Stimulated activated CD4-positive, alpha-beta T cell treated with anti-CD3 and anti-CD28 coated beads, Interleukin-2, amount 100 ng/mL, for 4 hours (primary cell): ENCODE measurements at places on chromosomes 2 and 18.

DNA sequence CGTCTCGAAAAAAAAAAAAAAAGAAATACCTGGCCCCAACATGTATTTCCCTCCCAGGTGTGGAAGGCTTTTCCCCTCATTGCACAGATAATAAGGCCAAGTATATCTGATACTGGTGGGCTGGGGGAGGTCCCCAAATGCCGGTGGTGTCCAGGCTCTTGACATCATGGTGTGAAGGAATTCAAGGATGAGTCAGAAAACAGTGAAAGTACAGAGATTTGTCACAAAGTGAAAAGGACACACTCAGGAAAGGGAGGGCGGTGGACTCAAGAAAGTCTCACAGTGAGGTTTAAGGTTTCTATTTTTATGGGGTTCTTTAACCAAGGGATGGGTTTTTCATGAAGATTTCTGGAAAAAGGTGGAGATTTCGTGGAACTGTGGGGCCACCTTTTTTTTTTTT is 37.8 kb upstream of the FZD5 start:
- DNase-seq: no peak

DNA sequence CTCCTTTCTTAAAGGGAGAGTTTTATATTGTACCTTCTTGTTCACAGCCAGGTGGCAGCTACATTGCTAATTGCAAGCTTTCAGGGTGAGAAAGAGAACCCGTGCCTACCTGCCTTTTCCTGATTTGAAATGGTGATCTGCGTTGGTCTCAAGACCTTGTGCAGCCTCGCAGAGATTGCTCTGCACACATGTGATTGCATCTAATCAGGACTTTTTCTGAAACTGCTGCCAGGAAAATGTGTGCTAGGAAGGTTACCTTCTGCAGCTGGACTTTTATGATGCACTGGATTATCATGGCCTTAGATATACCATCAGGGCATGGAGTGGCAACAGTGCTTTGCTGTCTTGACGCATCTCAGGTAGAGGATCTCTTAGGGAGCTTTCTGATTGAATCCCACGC is 45.1 kb downstream of the AGAP1 start:
- DNase-seq: no peak

- DNase-seq: no peak
Measured at GRCh38 chr2:26017464-26018183, 16.3 kb upstream of the RAB10 start.

- DNase-seq: no peak
Measured at GRCh38 chr2:217220228-217221013, 360.6 kb upstream of the TNP1 start.

DNA sequence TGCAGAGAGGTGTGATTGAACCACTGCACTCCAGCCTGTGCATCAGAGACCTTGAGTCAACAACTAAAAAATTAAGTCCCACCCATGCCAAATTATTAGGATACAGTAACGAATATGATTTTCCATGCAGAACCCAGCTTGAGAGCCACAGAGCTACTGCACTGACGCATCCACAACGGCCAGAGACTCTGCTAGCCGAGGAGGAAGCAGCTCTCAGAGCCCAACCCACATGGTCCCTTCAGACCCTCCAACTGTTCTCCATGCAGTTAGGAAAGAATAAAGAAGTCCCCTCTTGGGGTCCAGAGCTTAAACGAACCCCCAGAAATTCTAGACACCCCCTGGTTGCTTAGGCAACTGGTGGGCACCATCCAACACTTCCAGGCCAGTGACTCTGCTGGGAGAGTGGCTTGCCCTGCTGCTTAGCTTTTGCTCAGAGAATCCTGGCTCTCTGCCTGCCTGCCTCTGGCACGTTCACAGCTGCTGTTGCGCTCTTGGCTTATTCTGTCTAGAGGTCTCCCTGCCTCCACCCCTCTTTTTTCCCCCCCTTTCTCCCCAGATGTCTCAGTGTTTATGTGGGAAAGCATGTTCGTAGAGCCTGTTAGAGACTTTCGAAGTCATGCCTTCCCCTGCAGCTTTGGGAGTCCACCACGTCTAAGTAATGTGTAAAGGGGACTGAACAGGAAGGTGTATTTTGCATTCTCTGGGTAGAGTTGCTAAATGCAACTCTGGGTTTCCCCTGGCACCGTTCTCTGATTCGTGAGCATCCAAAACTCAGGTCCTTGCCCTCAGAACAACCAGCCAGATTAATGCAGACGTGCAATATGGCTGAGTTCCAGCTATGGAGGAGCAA is 26.0 kb upstream of the SP3 start:
- no peak for DNase-seq

GRCh38 chr2:26723475-26723874 is 31.0 kb downstream of the KCNK3 start:
- no peak for DNase-seq

- no peak for DNase-seq
Measured at GRCh38 chr2:178327516-178327915, 123.5 kb downstream of the PRKRA start.

- DNase-seq: no peak
Measured at GRCh38 chr2:128384956-128385355, 66.3 kb upstream of the HS6ST1 start.

GRCh38 chr18:35029103-35029502 is 12.1 kb upstream of the MAPRE2 start:
- no peak for DNase-seq

DNA sequence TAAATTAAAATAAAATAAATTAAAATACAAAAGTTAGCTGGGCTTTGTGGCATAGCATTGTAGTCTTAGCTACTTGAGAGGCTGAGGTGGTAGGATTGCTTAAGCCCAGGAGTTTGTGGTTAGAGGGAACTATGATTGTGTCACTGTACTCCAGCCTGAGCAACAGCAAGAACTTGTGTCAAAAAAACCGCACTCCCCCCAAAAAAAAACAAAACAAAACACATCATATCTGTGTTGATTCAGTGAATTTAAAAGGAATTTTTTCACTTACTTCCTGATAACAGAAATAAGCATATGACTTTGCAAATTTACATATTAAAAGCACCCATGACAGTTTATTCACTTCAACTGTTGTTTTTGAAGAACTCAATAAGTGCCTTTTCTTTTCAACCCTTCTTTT is 68.1 kb upstream of the PELI1 start:
- no peak for DNase-seq

DNA sequence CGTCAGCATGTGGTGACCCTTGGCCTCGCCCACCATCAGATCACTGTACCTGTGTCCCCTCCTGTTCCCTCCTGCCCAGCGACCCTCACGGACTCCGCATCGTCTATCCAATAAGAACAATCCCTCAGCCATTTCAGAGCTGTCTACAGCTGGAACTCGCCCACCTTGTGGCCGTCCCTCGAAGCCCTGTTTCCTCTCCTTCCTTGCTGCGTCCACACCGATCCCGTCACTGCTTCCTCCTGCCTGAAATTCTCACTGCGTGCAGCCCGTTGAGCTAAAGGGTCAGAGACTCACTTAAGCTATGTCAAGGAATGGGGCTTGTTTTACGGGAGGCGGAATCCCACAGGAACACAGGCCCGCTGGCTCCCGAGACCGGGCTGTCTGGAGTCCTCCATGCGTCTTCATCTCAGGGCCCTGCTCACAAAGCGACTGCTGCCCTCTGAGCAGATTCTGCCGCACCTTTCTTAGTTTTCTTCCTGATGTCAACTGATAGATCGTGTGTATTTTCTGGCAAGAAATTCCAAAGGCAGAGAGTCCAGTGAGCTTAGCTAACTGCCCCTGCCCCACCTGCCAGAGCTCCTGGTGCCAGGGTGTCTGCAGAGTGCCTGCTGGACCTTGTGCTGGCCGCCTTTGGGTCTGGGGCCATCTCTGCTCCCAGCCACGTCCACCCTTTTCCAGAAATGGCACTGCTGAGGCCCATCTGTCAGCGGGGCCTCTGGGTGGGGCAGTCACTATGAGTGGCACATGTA is 35.3 kb downstream of the KLHL29 start:
- DNase-seq: no peak

GRCh38 chr2:168426861-168427260 is 29.2 kb upstream of the CERS6 start:
- no peak for DNase-seq

- no peak for DNase-seq
Measured at GRCh38 chr2:165698444-165698884, 95.6 kb downstream of the GALNT3 start.

DNA sequence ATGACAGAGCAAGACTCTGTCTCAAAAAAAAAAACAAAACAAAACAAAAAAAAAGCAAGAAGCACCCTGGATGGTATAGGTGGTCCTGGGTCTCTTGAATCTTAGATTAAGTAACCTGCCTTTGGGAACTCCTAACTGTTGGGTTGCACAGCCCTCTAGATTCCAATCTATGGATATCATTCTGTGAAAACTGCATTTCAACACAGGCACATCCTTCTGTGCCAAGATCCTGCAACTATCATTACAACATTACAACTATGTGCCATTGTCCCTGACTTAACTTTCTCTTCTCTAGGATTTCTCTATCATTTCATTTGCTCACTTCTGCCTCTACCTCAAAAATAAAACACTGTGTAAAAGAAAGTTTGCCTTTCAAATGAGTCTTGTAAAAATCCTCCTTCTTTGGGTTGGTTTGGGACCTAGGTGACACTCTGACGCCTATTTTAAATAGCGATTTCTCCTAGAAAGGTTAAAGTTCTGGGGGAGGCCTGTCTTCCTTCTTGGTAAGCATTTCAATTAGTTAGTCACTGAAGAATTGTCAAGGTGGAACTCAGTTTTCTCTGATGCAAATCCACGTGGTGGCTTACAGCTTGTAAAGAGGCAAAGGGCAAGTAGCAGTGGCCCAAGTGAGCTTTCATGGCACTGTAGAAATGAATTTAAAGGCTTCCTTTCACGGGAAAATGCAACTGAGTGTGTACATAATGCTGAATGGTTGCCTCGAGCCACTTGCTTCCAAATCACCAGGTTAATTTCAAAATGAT is 9.2 kb downstream of the LGALSL start:
- no peak for DNase-seq

DNA sequence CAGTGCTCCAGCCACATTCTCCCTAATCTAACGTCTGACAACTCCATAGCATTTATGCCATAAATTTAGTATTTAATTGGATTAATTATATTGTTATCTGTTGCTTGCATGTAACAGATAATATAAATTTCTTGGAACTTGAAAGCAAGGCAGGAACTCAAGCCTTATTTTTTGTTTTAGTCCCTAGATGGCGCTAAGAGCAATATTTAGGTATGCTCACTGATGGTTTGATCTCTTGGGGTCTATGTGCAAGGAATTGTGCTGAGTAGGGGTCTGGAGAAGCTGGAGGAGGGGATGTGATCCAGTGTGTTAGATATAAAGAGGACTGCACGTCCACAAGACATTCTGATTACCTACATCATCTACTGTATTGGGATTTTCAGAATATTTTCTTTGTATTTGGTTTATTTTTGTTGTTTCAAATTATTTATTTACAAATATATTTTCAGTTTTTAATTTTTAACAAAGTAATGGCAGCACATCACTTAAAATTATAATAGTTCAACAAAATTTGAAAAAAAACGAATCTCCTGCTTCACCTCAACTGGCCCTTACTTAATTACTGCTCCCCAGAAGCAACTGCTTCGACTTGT is 32.8 kb downstream of the KATNAL2 start:
- no peak for DNase-seq

- DNase-seq: no peak
Measured at GRCh38 chr18:72391951-72392350, 152.2 kb downstream of the CBLN2 start.

GRCh38 chr2:27831279-27832050 is 58.7 kb downstream of the RBKS start:
- DNase-seq: no peak

DNA sequence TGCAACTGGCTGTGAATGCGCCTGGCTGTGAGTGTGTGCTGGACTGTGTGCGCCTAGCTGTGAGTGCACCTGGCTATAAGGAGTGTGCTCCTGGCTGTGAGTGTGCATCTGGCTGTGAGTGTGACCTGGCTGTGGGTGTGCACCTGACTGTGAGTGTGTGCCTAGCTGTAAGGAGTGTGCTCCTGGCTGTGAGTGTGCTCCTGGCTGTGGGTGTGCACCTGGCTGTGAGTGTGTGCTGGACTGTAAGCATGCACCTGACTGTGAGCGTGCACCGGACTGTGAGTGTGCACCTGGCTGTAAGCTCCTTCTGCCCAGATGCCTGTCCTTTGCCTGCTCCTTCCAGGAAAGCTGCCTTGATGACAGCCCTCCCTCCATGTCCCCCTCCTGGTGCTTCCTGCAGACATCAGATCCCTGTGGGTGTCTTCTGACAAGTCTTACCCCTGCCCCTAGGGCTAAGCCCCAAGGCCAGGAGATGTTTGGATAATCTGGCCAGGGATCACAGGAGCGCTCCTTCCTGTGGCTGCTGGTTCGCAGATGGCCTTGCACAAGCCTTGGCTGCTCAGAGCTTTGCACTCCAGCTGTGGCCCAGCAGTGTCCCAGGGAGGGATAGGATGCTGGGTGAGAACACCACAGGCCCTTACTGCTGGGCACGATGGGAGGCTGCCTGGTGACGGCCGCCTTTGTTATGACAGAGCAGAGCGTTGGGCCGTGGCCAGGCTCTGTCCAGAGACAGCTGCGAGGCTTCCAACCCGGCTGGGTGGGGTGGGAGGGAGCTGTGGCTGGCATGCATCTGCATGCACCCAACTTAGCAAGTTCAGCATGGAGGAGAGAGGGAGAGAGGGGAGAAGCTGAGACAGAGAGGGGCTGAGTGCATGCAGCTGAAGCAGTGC is 89.9 kb downstream of the GLI2 start:
- DNase-seq: no peak
